ENCODE measurements at places on chromosomes 3 and 15.

DNA sequence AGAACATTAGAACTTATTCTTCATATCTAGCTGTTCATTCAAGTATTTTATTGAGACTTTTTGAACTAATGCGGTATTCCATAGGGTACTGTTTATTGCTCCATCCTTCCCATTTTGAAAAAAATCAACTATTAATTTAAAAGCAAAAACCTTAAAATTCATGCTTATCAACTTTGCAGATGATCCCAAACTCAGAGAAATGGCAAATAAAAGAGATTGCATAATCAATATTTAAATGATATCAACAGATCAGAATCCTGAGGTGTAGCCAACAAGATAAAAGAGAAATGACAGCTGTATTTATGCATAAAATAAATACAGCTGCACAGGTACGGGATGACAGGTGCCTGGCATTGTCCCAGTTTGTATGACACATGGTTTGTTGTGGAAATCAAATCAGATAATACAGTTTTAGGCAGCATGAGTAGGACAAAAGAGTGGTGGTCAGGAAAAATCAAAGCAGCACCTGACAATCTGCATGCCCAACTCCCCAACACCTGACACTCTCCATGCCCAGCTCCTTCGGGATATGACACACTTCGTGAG lies 42.4 kb upstream of the CMTM8 start:
- no peak for DNase-seq

GRCh38 chr3:153410517-153410916 lies 248.5 kb downstream of the RAP2B start:
- DNase-seq, result no peak

DNA sequence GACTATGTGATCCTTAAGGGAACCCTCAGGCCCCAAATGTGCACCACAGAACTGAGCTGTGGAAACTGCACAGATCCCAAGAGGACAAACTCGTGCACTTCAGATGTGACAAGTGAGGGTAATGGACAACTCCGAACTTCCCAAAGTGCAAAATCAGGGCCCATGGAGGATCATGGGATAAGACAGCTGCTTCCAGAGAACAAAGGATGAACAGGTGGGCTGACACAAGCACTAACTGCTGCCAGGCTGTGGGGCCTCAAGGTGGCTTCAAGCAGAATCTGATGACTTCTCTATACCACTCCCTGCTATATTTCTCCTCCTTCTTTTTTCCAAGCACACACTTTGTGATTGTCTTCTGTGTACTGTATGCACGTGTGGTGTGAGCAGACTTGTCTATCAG lies 5.4 kb downstream of the TARS3 start:
- DNase-seq, result no peak

DNA sequence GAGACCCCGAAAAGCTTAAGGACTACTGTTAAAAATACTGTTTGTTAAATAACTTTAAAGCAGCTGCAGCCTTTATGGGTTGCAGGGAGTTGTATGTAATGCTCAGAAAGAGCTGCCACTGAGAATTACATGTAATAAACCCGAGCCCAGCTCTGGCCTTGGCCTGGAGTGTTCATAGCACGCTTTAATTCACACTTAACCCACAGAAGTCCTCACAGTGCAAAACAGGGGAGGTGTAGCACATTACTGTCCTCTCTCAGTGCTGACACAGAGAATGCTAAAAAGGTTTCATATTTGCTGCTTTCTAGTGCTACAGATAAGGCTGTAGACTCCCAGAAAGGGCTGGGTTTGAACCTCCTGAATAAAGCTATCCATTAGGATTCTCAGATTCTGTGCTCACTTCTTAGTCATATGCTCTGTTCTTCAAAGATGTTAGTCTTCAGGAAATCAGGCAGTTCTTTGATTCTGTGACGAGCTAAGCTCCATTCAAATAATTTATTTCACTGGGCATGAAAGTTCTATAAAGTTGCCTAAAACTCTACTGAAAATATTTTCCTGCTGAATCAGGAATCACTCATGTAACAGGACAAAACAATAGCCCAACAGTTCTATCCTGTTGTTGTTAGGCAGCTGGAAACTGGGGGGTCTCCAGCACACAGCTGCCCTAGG lies 108.0 kb downstream of the SENP2 start:
- no peak for DNase-seq

GRCh38 chr3:187976365-187976900 lies 177.5 kb upstream of the LPP start:
- DNase-seq, result no peak

Data from right kidney (tissue), 9 donors.